ENCODE measurements at places on chromosomes 2 and 18. TPM values are rescaled to one million over a fixed set of nuclear protein-coding genes. Genes with fewer than 3 reads are reported as not detected.

- DNase-seq = no peak
These were observed 79.6 kb upstream of the REV1 start for GRCh38 chr2:99569386-99569785.

DNA sequence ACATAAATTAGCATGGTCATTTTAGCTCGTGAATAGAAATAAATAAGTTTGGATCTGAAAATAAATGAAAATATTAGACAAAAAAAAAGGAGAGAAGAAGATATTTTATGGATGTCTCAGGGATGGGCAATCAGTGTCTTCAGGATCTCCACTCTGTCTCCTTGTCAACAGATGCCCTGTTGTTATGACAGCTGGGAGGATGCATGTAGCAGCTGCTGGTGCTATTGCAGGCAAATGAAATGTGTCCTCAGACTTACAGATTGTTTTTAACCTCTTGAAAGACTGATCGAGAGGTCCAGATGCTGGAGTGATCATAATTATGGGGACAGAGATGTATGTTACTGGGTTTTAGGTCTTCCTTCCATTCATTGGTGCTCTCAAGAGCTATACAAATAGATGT lies 24.7 kb upstream of the ARL4C start:
- no peak for DNase-seq

GRCh38 chr18:5490753-5491480 lies 52.9 kb downstream of the EPB41L3 start:
- no peak for DNase-seq

DNA sequence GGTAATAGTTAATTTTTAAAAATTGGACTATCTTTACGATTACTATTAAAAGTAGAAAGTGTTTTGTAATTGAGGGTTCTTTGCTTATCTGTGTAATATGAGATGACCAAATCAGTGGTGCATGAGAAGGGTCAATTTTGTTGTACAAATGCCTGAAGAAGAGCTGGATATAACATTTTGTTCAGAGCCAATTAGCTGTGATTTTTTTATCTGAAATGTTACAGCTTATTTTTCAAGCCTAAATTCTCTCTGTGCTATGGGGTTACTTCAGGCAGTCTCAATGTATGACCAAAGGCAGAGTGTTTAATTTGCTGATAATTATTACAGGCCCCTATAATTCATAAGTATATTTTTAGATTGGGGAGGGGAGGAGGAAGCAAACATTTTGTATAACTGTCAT lies 41.8 kb downstream of the OTX1 start:
- no peak for DNase-seq

GRCh38 chr2:75327334-75327733 lies 128.0 kb upstream of the TACR1 start:
- no peak for DNase-seq

- DNase-seq = no peak
These were observed 35.9 kb downstream of the PTGR3 start for GRCh38 chr18:75173125-75173432.

- no peak for DNase-seq
These were observed 44.9 kb downstream of the ANKMY1 start for GRCh38 chr2:240512666-240513535.

- no peak for DNase-seq
These were observed 50.6 kb upstream of the SPRED2 start for GRCh38 chr2:65482971-65483370.

LAPTM4A gene
- total RNA-seq = 246 TPM

MRO gene
- 4.0 TPM for total RNA-seq

- DNase-seq = no peak
These were observed 454.7 kb downstream of the LRP1B start for GRCh38 chr2:141676139-141676538.

DNA sequence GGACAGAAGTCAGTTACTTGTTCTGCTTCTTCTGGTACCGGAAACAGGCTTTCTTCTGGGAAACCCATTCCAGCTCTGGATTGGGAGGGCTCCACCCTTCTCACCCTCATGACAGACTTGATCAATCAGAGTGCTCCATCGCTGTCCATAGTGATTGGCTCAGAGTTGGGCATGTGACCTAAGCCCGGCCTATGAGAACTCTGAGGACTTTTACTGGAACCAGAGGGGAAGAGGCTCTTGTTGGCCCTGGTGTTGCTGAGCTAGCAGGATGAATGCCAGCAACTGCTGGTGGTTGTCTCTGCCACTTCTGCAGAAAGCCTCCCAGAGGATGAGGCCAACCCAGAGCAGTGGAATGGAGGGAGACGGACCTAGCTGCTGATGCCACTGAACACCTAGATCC lies 33.3 kb downstream of the TMEM37 start:
- DNase-seq = no peak

DNA sequence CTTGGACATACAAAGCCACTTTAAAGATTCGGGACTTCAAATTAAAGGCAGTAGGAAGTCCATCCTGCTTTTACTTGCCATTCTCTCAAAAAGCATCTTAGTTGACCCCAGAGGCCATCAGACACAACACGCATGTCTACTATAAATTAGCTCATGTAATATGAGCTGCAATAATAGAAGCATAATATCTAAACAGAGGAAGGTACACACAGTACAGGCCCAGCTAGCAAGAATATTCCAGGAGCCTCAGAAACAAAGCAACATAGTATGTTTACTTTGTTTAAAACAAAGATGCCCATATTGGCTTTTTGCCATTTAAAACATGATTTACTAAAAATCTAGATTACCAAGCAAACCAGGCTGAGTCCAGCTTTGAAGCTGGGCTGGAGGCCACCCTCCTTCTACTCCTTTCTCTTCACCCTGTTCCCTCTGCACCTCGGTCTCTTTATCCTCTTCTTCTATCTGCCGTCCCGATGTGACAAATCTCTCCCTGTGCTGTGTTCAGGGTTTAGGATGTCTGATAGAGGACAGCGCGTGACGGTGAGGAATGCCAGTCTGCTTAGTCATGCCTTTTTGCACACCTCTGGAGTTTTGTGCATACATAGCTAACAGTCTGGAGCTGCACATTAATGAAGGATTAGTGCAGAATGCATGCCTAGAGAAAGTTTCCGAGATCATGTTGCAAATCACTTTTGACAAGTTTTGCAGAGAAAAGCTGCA lies 28.2 kb downstream of the DTNA start:
- DNase-seq = no peak

IL36G gene
- not detected for total RNA-seq

DNA sequence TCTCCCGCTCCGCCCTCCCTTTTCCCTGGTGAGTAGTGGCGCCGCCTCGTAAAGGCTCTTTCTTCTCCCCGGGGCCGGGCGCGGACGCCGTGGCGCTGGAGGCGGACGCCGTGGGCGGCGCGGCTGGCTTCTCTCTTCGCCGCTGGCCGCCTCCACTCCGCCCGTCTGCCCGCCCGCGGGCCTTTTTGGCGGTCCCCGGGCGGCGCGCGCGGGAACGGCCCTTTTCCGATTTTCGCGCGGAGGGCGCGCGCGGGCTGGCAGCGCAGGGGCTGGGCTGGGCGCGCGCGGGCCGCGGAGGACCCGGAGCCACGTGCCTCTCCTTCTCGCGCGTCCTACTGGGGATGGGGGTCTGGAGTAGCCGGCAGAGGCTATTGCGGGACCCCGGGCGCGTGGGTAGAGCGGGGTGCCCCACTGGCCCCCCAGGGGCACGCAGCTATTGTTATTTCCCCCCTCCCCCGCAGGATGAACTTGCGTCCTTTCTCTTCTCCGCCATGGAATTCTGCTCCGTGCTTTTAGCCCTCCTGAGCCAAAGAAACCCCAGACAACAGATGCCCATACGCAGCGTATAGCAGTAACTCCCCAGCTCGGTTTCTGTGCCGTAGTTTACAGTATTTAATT lies 472 bp downstream of the SLC20A1 start:
- peak; percentile 76 for DNase-seq

SERPINB13 gene
- not detected for total RNA-seq

DNA sequence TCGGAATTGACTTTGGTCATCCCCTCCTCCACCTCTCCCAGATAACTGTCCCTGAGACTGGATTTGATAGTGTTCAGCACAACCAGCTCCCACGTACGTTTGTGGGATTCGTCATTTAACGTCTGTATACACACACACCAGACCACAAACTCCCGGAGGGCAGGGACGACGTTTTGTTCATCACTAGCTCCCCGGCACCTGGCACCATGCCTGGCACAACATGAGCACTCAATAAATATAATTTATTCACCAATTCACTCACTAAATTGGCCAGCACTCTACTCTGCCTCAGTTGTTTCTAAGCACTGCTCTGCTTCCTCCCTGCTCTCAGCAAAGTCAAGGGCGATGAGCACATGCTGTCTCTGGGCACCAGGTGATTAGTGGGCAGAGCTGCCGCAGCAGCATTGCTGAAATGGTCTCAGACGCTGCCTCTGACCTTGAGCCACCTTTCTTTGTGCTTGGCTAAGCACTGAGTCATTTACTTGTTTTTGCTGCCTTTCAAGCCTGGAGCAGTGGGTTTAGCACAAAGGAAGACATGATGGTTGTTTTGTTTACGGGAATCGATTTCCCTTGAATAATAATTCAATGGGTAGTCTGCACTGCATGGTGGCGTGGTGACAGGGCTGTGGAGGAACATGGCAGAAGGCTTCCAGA lies 19.3 kb upstream of the LOXHD1 start:
- DNase-seq = no peak

DNA sequence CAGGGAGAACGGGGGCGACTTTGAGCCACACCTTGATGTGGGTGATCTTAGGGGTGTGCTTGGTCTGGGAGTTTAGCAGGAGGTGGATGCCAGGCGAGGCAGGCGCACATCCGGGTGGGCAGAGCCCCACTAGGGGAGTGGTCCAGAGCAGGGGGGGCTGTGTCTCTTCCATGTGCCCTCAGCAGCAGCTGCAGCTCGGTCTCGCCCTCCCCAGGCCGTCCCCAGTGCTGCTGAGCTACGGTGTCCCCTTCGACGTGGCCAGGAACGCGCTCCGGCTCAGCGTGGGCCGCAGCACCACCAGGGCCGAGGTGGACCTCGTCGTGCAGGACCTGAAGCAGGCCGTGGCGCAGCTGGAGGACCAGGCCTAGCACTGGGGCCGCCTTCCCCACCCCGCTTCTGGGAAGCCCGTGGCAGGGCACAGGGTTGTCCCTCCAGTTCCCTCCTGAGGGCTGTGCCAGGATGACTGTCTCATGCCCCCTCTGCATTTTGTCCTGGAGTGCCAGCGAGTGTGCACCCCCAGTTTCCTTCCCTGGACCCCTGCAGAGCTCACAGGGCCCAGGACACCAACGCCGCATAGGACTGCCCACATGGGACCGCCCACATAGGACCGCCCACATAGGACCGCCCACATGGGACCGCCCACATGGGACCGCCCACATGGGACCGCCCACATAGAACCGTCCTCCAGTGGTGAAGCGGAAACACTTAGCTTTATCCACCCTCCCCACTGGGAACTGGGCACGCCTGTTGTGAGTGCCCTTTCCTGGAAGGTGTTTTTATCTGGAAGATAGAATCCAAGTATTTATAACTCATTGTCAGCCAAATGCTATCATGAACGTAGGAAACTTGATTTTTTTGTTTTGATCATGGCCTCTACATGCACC lies 1.9 kb upstream of the ESPNL start:
- peak; percentile 64 for DNase-seq

GRCh38 chr18:45657357-45658335 lies 42.4 kb downstream of the SLC14A2 start:
- no peak for DNase-seq

- no peak for DNase-seq
These were observed 32.0 kb upstream of the PLB1 start for GRCh38 chr2:28463893-28464292.

DNA sequence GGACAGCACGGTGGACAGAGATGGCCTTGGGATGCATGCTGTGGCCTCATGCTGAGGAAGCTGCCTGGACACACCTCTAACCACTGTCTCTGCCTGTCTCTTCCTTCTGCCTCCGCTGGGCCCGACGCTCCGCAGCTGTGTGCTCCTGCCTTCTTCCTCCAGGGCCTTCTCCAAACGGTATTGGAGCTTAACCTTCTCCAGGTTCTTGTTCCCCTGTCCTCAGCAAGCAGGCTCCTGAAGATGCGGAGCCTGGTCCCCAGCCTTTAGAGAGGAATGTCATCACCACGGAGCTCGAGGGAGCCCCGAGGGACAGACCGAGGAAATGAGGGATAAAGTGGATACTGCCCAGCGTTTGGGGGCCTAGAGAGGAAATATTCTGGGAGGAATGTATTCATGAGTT lies 155.1 kb downstream of the DYSF start:
- peak; percentile 12 for DNase-seq

MYL1 gene
- total RNA-seq = not detected

DNA sequence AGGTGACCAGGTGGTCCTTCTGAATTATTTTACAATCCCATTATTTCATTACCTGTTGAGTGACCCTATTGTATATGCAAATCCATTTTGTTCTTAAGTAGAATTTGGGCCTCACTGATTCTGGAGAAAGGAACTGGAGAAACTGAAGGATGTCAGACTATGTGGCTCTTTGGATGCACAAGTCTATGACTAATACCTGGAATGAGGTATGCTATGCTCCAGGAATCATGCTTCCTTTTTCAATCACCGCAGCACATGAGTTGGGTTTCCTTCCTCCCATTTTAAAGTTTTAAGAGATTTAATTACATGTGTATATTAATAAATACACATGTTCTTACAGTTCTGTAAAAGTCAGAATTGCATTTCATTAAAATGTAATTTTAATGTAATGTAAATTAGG lies 253.9 kb upstream of the VWC2L start:
- DNase-seq = no peak

- DNase-seq = no peak
These were observed 807.3 kb downstream of the NR4A2 start for GRCh38 chr2:155525199-155525598.

- no peak for DNase-seq
These were observed 1395.8 kb downstream of the LRP1B start for GRCh38 chr2:140734992-140735391.

MAL gene
- 3.9 TPM for total RNA-seq

DNA sequence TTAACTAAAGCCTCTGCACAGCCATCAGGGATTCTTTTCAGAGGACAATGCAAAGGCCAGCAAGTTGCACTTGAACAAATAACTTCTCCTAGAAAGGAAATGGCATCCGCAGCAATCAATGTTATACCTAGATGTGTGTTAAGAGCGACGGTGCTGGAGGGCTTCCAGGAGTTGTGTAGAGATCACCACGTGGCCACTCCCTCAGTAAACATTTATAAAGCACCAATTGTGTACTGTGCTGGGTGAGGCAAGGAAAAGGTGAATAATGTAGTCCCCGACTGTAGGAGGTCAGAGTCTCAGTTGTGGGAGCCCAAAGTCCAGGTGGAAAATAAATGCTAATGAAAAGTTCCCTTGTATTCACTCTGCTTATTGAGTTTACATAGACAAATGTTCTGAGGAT lies 135.0 kb downstream of the ALK start:
- DNase-seq = no peak

DNA sequence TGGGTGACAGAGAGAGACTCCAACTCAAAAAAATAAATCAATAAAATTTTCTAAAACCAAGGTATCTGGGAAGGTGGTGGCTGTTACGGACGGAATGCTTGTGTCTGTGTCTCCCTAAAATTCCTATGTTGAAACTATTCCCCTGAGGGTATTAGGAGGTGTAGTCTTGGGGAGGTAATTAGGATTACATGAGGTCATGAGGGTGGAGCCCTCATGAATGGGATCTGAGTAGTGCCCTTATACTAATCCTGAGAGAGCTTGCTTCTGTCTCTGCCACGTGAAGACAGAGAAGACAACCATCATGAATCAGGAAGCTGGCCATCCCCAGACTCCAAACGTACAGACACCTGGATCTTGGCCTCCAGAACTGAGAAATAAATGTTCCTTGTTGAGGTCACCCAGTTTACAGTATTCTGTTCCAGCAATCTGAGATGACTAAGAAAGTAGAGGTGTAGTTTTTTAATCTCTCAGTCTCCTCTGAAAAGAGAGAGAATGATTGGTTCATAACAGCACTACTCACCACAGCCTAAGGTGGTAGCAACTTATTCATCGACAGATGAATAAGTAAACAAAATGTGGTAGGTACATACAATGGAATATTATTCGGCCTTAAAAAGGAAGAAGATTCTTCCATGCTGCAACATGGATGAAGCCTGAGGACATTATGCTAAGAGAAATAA lies 38.4 kb downstream of the TGFBRAP1 start:
- DNase-seq = no peak

Measured in left ventricle myocardium superior (tissue), 1 donor.